NCI-H187 (cell line): ENCODE measurements at places on chromosomes 1 and 21.

GRCh38 chr1:173870252-173871075, 2.3 kb downstream of the ZBTB37 start:
- no peak for DNase-seq

- no peak for DNase-seq
These were observed 51.4 kb downstream of the ACBD3 start for GRCh38 chr1:226135059-226135651.

DNA sequence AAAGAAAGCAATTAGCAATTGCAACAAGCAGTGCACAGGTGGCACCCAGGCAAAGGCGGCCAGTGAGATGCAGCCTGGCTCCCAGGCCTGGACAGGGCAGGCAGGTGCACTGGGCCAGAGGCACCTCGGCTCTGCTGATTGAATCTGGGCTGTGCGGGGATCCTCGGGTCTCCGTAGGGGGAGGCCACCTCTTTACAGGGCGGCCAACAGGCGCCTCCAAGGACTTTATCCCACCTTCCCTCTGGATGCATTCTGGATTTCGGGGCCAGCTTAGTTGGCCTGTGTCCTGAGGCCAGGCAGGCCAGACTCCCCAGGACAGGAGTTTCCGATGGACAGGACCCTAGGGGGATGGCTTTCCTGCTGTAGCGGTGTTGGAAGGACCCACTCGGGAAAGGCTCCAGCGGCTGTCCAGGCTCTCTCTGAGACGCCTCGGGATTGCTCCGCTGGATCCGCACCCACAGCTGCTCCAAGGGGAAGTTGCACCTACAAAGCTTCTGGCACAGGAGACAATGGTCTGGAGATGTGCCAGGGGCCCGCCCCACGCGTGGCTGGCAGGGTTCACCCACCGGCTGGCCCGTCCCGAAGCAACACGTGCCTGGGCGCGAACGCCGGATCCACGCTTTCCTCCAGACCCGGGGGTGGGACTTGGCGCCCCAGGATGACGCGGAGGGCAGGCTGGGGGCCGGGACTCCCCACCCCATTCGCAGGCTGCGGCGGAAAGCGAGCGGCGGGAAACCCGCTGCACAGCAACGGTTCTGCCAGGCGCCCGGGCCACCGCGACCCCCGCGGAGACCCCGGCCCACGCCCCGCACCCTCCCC, 810 bp downstream of the SLC19A1 start:
- no peak for DNase-seq

DNA sequence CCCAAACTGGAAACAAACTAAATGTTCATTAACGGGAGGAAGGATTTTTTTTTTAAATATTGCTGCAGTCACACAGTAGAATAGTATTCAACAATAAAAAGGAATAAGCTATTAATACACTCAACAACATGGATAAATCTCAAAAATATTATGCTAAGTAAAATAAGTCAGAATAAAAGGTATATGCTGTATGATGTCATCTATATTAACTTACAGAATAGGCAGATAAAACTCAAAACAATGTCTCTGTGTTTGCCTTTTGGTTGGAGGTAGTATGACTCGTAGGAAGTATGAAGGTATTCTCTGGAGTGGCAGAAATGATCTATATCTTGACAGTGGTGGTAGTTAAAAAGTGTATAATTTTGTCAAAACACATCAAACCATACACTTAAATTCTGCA, 6.1 kb upstream of the ST6GALNAC5 start:
- DNase-seq: no peak

DNA sequence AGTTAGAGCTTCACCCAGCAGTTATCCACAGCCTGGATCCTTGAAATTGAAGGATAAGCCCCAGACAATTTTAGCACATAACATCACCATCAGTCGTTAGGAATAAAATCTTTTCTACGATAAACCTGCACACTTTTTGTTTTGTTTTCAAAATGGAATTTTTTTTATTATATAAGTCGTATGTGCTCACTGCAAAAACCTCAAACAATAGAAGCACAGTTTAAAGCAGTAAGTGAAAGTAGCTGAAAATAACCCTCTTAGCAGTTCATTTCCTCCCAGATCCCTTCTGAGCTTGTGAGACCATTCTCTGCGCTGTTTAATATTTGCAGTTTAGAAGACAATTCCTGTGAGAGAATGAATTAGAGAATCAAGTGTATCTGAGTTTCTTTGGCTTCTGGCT, 38.3 kb downstream of the ELK4 start:
- no peak for DNase-seq

DNA sequence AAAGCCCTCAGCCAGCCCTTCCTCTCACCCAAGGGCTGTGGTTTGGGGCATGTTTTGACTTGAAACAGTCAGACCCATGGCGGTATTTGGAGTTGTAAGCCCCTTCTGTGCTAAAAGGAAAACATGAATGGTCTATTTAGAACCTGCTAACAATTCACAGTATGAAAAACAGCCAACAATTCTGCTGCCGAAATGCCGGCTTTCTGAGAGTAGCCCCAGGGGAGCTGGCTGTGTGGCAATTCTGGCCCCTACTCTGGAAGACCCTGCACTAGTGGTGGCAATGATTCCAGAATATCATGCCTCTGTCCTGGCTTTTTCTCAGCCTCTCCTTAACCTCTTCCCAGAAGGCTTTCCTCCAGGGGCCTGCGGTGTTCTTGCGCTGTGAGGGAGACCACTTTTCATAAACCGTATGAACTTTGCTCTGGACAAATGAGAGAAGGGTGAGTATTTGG, 118.7 kb downstream of the EDEM3 start:
- no peak for DNase-seq
